ENCODE measurements at places on chromosomes 5 and 9.

DNA sequence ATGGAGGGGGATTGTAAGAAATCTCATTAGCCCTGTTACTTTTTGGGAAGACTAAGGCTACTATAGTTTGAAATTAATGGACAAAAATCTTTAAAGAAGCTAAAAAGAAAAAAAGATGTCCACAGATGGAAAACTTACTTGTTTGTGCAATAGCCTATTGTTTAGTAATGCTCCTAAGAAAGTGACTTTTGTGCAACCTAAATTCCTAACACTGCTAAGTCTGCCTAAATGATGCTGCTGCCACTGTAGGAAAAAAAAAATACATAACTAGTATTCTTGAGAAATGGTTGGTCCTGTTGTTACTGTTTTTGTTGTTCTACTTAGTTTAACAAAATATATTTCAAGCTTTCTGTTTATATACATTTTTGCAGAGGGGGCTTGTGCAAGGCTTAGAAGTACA is 108.2 kb upstream of the NR3C1 start:
- DNase-seq = no peak

- DNase-seq = no peak
These were observed 25.1 kb downstream of the QRFP start for GRCh38 chr9:130871395-130872062.

DNA sequence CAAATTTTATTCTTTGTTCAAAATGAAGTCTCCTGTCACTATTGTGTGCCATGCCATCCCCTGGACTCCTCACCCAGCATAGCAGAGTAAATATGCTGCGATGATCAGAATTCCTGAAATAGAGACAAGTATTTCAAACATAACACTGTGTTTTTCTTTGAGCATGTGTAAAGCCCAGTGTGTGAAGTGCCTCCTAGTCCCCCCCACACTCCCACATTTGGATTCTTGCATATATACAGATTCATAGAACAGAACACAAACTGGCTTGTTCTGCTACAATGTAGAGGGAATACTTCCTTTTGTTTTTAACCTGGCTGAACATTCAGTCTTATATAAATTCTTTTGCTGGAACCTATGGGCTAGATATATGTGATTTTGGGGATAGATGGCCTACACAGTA is 84.9 kb downstream of the NUDT12 start:
- DNase-seq = no peak

- peak; percentile 46 for DNase-seq
These were observed 102.2 kb upstream of the CHD1 start for GRCh38 chr5:99030906-99031440.

DNA sequence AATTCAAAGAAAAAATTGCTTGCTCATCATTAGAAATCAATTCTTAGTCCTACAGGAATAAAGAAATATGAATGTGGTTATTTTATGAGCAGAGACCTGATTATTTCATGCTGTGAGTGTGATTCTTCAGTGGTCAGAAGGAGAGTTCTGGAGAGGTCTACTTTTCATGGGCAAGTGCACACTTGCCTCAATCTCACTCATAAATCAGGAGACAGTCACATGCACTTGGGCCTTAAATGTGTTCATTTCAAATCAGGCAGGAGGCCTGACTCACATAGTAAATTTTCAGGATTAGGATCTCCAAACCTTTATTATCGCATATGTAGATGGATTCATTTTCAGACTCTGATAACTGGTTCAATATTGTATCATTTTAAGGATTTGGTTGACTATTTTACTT is 323.2 kb upstream of the CCNH start:
- no peak for DNase-seq

DNA sequence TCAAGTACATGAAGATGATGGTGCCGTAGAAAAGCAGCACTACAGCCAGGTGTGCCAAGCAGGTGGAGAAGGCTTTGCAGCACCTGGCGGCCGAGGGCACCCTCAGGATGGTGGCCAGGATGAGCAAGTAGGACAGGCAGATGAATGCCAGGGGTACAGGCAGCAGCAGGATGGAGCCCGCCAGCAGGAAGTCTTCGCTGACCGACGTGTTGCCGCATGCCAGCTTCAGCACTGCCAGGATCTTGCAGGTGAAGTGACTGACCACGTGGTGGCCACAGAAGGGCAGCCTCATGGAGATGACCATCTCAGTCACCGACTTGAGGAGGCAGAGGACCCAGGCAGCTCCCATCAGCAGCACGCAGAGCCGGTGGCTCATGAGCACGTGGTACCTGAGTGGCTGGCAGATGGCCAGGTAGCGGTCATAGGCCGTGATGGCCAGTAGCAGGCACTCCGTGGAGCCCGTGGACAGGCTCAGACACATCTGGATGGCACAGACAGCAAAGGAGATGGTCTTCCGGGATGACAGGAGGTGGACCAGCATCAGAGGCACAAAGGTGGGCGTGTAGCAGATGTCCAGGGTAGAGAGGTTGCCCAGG is 482 bp downstream of the OR13J1 start:
- DNase-seq = no peak

DNA sequence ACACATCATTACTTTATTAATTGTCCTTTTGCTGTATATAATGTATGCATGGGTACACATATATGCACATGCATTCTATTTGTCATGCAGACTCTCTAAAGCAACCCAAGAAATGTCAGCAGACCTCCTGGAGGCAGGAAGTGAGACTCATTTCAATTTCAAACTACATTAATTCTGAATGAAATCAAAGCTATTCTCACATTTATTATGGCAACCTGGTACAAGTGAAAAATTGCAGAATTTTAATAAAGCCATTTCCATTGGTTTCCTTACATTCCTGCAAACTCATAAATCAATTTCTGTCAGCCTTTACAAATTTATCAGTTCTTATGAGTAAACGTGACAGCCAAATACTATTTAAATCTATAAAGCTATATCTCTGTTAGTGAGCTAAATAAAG is 430.4 kb upstream of the NUDT12 start:
- DNase-seq = no peak

All from MV-4-11 (cell line).